ENCODE measurements at places on chromosomes 16 and 17.

DNA sequence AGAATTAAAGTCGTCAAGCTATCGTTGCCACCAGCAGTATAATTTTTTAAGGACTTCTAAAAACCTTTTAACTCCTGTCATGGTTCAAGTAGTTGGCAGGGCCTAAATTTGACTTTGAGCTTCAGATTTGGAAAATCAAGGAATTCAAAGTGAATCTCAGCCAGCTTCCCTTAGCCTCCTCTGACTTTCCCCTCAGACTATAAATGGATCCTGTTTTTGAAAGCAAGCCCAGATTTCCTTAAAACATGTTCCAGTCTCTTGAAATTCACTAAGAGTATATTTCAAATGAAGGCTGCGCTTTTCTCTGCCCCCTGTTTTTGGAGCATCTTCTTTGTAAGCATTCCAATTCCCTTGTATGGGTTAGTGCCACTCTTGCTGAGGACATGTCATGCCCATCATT lies 101.8 kb upstream of the CDH8 start:
- DNase-seq: no peak

DNA sequence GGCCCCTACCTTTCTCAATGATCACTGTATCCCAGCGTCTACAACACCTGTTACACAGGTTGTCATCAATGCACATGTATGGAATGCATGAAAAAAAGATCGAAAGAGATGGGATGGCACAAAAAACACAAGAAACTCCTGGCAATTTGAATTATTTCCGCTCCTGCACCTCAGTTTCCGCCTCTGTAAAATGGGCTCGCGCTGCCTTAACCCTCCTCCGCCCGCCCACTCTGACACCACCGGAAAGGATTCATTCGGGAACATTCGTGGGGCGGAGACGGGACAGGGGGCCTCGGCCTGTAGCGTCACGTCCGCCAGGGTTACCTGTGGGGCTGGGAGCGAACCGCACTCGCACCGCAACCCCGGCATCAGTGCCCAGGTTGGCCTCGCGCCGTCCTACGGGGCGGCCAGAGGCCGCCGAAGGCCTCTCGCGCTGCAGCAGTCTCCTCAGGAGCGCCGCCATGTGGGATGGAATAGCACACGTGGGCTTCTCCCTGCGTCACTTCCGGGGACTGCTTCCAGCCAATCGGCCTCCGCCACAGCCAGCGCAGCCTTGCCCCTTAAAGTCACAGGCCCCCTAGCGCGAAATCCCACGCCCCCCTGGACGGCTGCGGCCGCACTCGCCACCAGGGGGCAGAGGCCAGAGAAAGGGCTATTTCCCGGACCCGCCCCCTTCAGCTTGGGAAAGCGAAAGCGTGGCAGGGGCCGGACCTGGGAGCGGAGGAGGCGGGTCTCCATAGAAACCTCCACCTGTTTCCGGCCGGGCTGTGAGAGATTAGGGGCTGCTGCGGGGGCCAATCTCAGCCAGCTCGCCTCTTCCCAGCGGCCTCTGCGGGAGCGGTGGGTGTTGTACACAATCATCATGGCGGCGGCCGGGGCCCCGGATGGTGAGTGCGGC lies at the start of the genes EARS2 and UBFD1:
EARS2 (minus strand) TSS at position 470 of the 898 bp plus-strand sequence; CDS start at position 463, 7 bp downstream.
UBFD1 (plus strand) TSS at position 847 of the 898 bp plus-strand sequence; CDS start at position 863, 16 bp downstream.
- DNase-seq: peak; percentile 99

GRCh38 chr16:78633551-78633950 lies 534.1 kb downstream of the WWOX start:
- no peak for DNase-seq

- no peak for DNase-seq
These were observed 48.3 kb downstream of the WDR45B start for GRCh38 chr17:82599674-82600661.

GRCh38 chr17:17917394-17917793 lies 54.8 kb downstream of the TOM1L2 start:
- no peak for DNase-seq

DNA sequence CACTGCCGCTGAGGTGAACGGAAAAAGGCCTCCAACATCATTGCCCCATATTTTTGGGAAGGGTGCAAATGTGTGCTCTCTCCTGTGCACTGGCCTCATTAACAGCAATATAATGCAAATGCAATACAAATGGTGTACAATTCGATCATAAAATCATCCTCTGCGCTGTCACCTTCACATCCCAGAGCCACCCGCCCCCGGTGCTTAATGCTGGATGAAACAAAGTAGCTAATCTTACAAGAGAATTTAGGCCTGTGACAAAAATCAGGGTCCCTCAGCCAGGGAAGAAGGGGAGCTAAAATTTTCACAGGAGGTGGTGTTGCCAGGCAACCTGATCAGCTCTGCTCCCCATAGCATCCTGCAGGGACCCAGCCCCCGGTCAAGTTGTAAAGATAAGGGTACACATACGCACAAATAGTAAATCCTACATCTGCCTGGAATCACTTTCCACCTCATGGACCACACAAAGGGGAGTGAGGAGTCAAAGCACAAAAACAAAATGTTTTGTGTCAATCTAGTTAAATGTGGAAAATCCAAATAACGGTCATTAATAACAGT lies 3.0 kb downstream of the TBC1D16 start:
- no peak for DNase-seq

DNA sequence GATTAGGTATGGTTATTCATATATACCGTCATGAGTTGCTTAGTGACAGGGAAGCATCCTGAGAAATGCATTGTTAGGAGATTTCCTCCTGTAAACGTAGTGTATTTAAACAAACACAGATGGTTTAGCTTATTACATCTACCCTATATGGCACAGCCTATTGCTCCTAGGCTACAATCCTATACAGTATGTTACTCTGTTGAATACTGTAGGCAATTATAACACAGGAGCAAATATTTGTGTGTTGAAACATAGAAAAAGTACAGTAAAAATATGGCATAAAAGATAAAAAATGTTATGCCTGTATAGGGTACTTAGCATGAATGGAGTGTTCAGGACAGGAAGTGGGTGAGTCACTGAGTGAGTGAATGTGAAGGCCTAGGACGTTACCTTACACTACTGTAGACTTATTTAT lies 157.7 kb downstream of the CDH11 start:
- DNase-seq: peak; percentile 84

GRCh38 chr17:35612924-35613521 lies 25.9 kb downstream of the AP2B1 start:
- DNase-seq: peak; percentile 60

GRCh38 chr16:70395345-70395901 lies 43.5 kb downstream of the ST3GAL2 start:
- peak; percentile 29 for DNase-seq

DNA sequence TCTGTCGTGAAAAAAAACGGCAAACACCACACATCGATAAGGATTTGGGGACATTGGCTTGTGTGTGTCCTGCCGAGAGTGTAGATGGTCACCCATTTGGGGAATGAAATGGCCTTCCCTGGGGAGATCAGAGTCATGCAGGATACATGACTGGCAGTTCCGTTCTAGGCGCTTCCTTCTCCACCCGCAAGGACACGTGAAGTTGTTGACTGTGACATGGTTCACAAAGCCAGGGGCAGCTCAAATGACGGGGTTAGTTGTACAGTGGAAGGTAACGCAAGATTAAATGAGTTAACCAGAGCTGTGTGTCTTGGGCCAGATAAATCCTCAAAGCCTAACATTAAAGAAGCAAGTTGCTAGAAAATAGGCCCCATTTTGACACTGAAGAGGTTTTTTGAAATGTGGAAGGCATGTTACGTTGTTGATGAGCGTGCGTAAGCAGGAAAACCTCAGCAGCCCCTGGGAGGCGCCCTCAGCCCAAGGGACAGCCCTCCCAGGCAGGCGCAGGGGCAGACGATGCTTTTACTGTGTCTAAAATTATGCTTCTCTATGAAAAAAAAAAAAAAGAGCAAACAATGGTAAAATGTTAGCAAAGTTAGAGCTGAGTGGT lies 35.9 kb upstream of the CHMP6 start:
- no peak for DNase-seq

- DNase-seq: no peak
These were observed 47.5 kb downstream of the GDPD1 start for GRCh38 chr17:59267776-59268175.

GRCh38 chr16:64983963-64984362 lies 137.9 kb downstream of the CDH11 start:
- peak; percentile 96 for DNase-seq

DNA sequence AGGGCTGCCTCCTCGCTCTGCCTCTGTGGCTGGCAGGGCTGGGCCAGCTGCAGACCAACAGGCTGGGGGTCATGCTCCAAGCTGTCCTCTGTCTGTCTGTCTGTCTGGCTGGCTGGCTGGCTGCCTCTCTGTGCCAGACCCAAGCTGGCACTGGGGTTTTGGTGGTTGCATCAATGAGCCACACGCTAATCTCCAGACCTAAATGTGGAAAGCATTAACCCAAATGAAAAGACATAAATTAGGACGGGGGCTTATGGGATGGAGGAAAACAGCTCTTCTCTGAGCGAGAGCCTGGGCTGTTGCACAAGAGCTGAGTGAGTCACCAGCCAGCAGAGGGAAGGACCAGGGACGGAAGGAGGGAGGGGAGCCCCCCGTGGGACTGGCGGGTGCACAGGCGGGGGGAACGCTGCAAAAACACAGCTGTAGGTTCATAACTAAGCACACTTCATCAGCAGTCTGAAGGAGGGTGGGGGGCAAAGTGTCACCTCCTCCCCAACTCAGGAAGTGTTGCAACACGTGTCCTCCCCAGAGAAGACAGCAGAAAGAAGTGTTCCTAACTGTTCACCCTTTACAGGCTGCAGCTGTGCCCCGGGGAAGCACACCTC lies 83.4 kb downstream of the GAS7 start:
- DNase-seq: peak; percentile 97

GRCh38 chr17:14355556-14355955 lies 54.7 kb downstream of the HS3ST3B1 start:
- DNase-seq: peak; percentile 46

- peak; percentile 92 for DNase-seq
These were observed 100.9 kb downstream of the PARN start for GRCh38 chr16:14529010-14529669.

GRCh38 chr16:85541980-85542900 lies 70.9 kb upstream of the GSE1 start:
- DNase-seq: peak; percentile 64

DNA sequence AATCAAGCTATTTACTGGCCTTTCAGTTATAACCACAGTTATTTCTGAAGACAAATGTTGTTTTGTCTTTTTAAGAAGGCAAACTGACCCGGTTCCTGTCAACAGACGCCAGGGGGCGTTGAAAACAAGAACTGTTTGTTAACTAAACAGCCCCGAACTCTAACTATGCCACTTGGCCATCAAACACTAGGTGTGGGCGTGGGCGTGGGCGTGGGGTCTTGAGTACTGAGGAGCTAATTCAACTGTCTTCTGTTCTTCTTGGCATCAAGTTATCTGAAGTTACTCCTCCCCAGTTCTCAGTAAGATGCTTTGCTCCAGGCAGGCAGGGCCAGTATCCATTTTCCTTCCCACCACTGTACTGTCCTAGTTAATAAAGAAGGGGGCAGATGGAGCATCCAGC lies 63.3 kb upstream of the MTMR4 start:
- DNase-seq: peak; percentile 35

- no peak for DNase-seq
These were observed 496.0 kb downstream of the MAF start for GRCh38 chr16:79104567-79104966.

GRCh38 chr16:85316944-85317343 lies 204.7 kb upstream of the CIBAR2 start:
- no peak for DNase-seq

- DNase-seq: no peak
These were observed 56.1 kb downstream of the NT5M start for GRCh38 chr17:17359271-17359670.

DNA sequence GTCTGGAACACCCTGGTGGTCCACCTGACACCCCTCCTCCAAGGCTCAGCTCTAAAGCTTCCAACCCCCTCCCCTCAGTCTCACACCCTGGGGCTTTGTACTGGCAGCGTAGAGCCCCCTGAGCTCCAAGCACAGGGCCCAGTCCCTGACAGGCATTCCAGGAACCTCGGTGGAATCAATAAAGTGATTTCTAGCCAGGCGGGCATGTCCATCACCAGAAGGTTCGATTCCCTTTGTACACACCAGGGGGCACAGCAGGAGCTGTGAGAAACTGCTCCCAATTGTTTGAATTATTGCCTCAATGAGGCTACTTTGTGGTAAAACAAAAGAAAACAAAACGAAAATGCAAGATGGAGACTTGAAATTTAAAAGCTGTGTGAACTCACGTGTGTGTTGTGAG lies 51.8 kb downstream of the SMPD3 start:
- DNase-seq: peak; percentile 62

GRCh38 chr17:65532101-65532890 lies 29.2 kb downstream of the AXIN2 start:
- DNase-seq: no peak

DNA sequence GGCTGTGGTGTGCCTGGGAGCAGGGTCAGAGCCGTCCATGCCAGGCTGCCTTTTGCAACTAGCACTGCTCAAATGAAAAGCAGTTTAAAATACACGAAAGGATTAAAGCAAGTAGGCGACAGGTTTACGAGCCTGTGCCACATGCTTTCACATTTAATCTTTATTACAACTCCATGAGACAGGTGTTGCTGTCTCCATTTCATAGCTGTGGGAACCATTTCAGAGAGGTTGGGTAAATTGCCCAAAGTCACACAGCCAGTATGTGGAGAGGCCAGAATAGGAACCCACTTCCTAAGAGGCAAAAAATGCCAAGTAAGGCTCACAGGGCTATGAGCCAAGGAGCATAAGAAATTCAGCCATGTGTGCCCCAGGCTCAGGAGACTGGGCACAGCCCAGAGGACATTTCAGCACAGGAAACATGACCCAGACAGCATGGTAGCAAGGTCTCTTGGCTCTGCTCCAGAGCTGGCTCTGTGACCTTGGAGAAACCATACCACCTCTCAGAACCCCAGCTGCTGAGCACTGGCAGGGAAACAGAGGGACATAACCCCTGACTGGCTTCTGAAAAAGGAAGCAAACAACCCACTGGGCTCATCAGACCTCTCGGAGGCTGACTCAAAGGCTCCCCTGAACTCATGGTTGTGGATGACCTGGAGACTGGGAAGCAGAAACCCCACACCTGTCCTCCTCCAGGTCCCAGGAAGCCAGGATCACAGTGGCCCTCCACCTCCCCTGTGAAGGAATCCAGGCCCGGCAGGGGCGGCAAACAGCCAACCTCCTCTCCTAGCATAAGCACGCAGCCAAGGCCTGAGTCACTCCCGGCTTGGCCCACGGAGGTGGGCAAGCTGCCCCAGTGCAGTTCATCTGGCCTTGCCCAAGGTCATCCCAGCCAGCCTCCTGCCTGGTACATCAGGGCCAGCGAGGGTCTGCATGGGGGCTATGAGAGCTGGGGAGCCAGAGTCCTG lies 40.3 kb upstream of the MRPS23 start:
- peak; percentile 66 for DNase-seq
